ENCODE measurements at places on chromosomes 6 and 20.

- DNase-seq: no peak
These were observed 125.7 kb downstream of the CRYBG1 start for GRCh38 chr6:106486236-106486635.

DNA sequence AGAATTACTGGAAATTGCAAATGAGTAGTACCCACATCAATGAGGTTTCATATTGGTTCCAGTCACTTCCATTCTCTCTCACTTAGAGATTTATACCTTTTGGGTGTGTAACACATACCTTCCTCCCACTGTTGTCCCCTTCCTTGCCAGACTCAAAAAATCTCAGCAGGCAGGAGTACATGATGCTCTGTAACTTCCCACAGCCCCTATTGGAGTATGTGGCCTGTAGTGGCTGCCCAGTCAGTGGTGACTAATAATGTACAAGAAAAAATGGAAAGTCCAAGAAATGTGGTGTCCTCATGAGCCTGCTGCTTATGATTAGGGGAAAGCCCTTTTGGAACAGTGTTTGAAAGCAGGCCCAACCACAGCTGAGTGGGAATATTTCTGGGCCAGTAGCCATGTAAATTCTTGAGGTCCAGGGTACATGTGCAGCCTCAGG is 312.0 kb downstream of the ZFAND3 start:
- no peak for DNase-seq

DNA sequence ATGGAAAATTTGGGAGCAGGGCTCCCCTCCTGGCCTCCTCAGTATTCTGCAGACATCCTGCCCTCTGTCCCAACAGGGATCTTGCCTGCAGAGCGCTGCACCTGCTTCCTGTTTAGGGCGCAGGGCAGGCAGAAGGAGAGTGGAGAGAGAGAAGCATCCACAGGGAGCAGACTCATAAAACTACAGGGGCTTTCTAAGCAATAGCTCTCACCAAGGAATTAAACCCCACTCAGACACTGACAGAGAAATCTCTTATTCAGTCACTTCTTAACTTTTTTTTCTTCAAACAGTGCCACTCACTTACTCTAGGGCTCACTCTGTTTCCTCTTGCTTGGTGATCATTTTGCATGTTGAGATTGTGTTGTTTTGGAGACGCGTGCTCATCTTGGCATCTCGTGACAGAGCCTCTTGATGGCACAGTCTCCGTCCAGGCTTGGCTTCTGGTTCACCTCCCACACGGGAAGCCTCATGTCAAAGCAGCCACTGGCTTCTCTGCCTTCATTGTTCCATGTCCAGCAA is 153.1 kb upstream of the INSM1 start:
- DNase-seq: no peak

- DNase-seq: peak; percentile 34
These were observed 936 bp downstream of the ZDHHC14 start for GRCh38 chr6:157381631-157382621.

- DNase-seq: no peak
These were observed 7.3 kb downstream of the PEDS1 start for GRCh38 chr20:50146214-50146613.

GRCh38 chr6:134949927-134950326 is at the start of gene ALDH8A1:
ALDH8A1 (minus strand) TSS chr6:134950101; CDS start chr6:134950053, 48 bp downstream.
- DNase-seq: no peak

DNA sequence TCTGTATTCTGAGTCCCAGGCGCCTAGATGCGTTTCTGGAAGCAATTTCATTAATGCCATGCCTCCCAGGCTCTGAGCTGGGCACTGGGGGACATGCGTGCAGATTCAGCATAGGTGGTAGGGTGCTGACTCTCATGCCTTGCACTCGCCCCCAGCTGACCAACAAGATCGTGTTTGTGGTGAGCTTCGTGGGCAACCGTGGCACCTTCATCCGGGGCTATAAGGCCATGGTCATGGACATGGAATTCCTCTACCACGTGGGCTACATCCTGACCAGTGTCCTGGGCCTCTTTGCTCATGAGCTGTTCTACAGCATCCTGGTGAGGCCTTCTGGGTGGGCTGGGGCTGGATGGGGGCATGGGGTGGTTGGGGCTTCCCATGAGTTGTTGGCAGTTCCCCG is 21.6 kb downstream of the UQCC2 start:
- no peak for DNase-seq

GRCh38 chr6:83824388-83824801 is 28.8 kb upstream of the RIPPLY2 start:
- DNase-seq: no peak

GRCh38 chr6:67073938-67074337 is 1366.9 kb upstream of the EYS start:
- DNase-seq: no peak

- no peak for DNase-seq
These were observed 67.7 kb upstream of the SIRPA start for GRCh38 chr20:1827510-1827973.

GRCh38 chr20:53405139-53405538 is 188.5 kb downstream of the ZNF217 start:
- DNase-seq: no peak

- DNase-seq: no peak
These were observed 114.4 kb downstream of the SLC23A2 start for GRCh38 chr20:4886771-4887527.
